ENCODE measurements at places on chromosomes 6 and 20. TPM values are rescaled to one million over a fixed set of nuclear protein-coding genes. Genes with fewer than 3 reads are reported as not detected.

PXMP4 gene
- 3.6 TPM for total RNA-seq

PRL gene
- not detected for total RNA-seq

TRIM31 gene
- not detected for total RNA-seq

CLPSL1 gene
- not detected for total RNA-seq

SCGN gene
- total RNA-seq = not detected

PTCRA gene
- not detected for total RNA-seq

- DNase-seq = no peak
These were observed 104.8 kb upstream of the EYA4 start for GRCh38 chr6:133136177-133136880.

GRCh38 chr6:146316175-146316495, 227.5 kb upstream of the RAB32 start:
- DNase-seq = no peak

DNA sequence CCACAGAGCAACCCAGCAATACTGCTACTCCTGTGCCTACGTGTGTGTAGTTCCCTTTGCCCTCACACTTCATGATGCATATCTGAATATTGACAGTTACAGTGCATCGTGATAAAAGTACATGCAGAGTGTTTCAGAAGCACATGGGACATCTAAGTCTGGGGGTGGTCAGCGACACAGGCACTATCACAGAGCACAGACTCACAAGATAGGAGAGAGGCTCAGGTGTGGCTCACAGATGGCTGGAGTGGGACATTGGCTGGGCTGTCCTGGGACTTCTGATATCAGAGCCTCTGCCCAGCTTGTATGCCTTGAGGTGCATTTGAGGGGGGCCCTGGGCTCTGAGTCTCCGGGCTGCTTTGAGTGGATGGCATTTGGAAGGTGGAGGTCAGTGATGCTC, 227.0 kb upstream of the RNF24 start:
- DNase-seq = no peak

- no peak for DNase-seq
These were observed 22.8 kb downstream of the OR2A4 start for GRCh38 chr6:131678442-131678841.

GRCh38 chr20:29763821-29764511, 1493.5 kb upstream of the DEFB115 start:
- no peak for DNase-seq

DNA sequence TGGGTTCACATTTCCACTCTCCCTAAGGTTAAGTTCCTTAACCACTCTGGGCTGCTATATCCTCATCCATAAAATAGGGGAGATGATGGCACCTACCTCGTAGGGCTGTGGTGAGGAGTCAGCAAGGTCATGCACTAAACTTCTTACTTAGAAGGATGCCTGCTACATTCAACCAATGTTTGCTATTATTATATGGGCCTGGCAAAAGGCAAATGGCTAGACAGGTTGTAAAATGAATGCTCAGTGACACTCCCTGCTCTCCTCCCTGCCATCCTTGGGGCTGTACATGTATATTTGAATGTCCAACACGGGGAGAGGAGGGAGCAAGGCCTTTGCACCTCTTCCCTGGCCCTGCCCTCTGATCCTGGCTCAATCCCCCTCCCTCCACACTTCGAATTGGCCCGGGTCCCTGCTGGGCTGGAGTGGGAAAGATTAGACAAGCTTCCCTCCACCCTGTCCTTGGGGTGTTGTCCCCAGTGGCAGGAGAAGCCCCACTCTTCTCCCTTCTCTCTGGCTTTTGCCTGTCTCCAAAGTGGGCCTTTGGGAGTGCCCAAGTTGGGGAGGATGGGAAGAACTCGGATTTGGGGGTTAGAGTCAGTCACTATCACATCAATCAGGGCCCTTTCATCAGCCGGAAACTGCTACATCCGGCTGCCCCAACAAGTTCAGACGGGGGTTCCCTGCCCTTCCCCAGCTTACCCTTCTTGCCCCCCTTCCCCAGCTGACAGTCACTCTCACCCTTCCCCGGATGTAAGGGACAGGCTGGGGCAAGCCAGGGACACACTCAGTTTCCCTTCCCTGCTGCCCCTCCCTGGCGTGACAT, 36.3 kb upstream of the VEGFA start:
- DNase-seq = no peak

- DNase-seq = no peak
These were observed 10.9 kb downstream of the MOCS1 start for GRCh38 chr6:39923394-39923793.

GRCh38 chr6:159126590-159126989, 42.6 kb upstream of the FNDC1 start:
- DNase-seq = no peak

DNA sequence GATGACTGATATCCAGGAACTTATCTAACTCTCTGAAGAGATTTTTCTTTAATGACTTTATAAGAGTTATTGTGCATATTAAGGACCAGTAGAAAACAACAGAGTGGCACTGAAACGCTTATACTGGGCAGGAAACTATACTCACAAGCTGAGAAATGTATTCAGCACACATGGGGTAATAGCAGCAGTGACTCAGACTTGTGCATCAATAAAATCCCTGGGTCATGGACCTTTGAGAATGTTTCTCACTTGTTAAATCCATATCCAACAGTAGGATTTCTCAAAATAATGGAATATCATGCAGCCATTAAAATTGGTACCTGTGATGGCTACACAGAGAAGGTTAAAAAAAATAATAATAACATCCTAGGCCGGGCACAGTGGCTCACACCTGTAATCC, 219.5 kb downstream of the BTBD9 start:
- peak; percentile 50 for DNase-seq

- no peak for DNase-seq
These were observed 96.2 kb downstream of the TCP11 start for GRCh38 chr6:35044761-35045421.

- no peak for DNase-seq
These were observed 52.6 kb downstream of the SPTLC3 start for GRCh38 chr20:13061381-13061780.

DNA sequence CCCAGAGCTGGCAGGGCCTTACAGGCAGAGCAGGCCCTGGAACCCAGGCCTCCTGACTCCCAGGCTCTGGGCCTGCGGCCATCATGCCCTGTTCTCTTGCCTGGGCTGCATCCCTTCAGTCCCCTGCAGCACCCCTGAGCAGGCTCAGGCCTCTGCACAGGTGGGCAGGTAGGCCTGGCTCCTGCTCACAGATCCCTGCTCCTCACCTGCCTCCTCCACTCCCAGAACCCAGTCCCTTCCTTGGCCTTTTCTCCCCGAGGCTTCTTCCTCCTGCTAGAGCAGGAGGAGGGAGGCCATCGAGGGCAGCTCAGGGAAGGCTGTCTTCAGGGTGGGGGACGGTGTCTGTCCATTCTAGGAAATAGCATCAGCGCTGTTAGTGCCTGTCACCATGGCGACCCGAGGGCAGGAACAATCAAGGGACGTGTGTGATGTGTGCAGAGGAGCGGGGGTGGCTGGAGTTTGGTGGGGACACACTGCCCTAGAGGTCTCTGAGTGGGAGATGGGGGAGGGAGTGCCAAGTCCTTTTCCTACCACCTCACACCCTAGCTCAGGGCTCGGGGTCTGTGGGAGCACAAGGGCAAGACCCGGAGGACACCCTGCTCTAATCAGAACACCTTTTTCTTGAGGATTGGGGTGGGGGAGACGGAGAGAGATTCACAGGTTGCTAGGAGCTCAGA, 26.6 kb downstream of the GLP1R start:
- DNase-seq = no peak

DNA sequence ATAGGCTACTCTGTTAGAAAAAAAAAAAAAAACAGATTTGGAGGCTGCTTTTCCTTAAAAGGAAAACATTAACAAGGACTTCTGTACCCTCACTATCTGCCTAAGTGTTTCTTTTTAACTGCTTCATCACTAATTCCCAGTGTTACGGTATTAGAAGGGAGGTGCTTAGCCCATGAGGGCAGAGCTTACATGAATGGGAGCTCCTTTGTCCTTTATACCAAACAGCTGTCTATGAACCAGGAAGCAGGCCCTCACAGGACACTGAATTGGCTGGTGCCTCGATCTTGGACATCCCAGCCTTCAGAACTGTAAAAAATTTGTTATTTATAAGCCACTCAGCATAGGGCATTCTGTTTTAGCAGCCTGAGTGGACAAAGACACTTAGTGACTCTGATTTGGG, 215.6 kb upstream of the NRSN1 start:
- DNase-seq = no peak

DNA sequence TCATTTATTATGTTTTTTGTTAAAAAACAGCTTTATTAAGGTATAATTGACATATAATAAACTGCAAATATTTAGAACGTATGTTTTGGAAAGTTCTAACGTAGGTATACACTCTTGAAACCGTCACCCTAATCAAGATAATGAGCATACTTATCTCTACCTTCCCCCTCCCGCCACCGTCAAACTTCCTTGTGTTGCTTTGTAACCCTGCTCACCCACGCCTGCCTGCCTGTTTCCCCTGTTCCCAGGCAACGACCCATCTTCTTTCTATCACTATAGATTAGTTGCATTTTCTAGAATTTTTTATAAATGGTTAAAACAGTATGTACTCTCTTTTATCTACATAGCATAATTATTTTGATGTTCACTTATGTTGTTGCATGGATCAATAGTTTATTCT, 33.5 kb upstream of the GCLC start:
- no peak for DNase-seq

DNA sequence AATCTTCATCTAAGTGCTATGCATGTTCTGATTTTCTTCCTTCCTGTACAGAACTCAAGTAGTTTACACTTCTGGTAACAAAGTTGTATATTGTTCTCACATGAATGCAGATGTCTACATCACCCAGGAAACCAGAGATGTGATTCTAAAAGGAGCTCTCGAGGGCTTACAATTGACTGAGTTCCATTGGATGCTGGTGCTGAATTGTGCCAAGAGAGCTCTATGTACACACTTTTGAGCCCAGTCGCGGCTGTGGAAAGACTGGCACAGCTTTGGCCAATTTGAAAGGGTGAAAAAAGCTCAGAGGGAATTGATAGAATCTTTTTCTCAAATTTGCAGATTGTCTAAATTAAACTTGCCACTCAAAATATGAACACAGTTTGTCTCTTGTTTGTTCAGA, 340.7 kb downstream of the LMBRD1 start:
- DNase-seq = no peak

DNA sequence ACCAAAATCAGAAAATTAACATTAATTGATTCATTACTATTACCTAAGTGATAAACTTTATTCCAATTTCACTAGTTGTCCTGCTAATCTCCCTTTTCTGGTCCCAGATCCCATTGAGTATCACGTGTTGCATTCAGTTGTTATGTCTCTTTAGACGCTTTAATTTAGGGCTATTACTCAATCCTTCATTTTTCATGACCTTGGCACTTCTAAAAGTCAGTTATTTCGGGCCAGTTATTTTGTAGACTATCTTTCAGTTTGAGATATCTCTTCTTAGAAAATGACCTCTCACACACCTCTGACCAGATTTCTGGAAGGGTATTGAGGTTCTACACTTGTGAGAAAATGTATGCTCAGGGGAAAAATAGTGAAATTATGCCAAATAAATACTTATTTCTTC, 34.0 kb upstream of the TASP1 start:
- DNase-seq = no peak

GRCh38 chr6:128725271-128726233, 157.4 kb upstream of the LAMA2 start:
- DNase-seq = peak; percentile 38

GRCh38 chr6:101393251-101393828, at the start of gene GRIK2:
Gene GRIK2 (plus strand): TSS chr6:101393708.
- peak; percentile 28 for DNase-seq
